Mucosa of descending colon (tissue), 3 donors: ENCODE measurements at places on chromosomes 4 and X. TPM values are rescaled to one million over a fixed set of nuclear protein-coding genes. Genes with fewer than 3 reads are reported as not detected.

- no peak for DNase-seq
These were observed 64.7 kb upstream of the CTSO start for GRCh38 chr4:156018383-156018782.

- no peak for DNase-seq
These were observed 499.9 kb upstream of the AADAT start for GRCh38 chr4:170589597-170590191.

GRCh38 chrX:83469551-83469950 lies 38.5 kb upstream of the POU3F4 start:
- DNase-seq = no peak

GRCh38 chrX:68098431-68098830 lies 334.9 kb downstream of the OPHN1 start:
- no peak for DNase-seq

DNA sequence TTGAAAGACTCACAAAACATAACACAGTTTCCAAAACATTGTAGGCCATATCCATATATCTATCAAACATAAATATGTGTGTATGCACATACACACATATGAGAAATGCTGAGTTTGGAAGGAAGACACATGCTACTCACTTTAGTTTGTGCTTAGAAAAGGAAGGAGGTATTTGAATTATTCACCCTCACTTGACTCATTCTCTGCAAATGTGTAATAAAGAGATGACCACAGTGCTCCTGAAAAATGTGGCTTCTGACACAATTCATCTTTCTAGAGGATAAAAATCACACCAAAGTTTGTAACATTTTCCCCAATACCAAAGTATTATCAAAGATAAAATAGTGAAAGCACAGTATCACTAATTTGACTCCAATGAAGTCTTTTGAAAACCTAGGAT lies 950.1 kb downstream of the FAT4 start:
- DNase-seq = no peak

DNA sequence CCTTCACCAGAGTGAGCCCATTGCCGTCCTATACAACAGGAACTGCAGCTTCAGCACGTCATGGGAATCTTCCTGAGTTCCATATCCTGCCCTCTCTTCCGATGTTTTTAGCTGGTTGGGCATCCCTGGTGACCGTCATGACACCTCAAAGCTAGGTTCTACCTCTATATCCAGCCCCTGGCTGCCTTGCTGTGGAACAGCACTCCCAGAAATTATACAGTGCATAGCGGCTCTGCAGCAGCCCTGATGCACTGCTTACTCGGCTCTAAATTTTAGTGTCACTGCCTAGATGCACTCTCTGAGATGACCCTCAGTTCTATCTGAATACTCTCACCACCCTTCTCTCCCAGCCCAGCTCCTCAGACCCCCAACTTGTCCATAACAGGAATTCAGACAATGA lies 44.3 kb downstream of the ARHGEF38 start:
- no peak for DNase-seq

DNA sequence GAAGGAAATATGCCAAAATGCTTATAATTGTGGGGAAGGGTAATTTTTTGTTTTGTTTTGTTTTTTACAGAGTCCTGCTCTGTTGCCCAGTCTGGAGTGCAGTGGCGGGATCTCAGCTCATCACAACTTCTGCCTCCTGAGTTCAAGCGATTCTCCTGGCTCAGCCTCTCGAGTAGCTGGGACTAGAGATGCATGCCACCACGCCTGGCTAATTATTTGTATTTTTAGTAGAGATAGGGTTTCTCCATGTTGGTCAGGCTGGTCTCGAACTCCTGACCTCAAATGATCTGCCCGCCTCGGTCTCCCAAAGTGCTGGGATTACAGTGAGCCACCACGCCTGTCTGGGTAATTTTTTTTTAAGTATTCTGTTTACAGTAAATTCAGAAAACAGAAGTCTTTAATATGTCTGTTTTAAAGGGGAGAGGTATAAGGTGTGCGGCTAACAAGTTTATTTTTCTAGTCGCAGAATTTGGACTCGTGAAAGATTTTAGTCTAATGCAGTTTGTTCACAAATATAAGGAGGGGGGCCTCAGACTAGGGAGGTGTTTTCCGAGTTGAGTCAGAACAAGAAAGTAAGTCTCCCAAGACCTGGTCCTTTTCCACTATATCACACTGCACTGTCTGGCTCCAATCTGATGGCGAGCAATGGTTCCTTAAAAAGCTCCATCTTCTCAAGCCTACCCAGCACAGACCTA lies 1.5 kb downstream of the ACSL1 start:
- no peak for DNase-seq

DNA sequence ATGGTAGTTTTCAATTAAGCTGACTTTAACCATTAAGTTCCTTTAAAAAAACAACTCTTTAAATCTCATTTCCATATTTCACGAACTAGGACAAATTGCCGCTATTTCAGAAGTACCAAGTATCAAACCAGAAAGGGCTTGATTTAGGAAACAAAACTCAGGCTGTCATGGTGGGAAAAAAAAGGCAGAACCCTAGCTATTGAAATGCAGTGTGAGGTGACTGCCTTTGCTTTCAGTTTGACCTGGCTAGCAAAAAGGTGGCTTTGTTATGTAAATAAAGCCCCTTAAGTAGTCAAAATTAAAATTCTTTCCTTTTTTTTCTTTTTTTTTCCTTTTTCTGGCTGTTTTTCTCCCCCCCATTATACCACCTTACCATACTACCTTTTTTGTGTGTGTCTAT lies 40.6 kb upstream of the CYP2U1 start:
- DNase-seq = no peak

DNA sequence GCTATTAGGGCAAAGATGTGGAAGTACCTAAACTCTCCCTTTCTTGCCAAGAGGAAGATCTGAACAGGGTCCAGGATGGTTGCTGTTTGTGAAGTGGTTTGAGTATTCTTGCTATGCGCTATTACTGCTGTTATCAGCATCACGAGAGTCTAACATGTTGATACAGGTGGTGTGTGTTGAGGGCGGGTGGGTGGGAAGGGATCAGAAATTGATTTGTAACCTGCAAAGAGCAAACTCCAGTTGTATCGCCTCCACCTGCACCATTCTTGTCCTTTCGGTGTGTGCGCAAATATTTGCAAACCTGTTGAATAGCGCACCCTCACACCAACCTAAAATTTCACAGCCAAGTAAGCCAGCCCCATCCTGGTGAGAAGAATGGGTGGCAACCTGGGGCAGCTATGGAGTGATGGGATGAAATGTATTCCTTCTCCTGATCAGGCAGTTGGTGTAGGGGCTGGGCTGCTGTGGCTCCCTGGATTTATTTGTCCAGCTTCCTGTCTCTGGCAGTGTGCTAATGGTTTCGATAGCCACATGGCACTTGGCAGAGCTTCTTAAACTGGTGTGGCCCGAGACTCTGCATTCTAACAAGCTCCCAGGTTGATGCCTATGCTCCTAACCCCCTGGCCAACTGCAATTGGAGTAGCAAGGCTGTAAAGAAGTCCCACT lies 102.6 kb upstream of the SCML1 start:
- DNase-seq = no peak

- DNase-seq = no peak
These were observed 26.1 kb upstream of the VMA21 start for GRCh38 chrX:151370906-151371305.

- DNase-seq = no peak
These were observed 1989.8 kb upstream of the PCDH10 start for GRCh38 chr4:131159261-131159660.

DNA sequence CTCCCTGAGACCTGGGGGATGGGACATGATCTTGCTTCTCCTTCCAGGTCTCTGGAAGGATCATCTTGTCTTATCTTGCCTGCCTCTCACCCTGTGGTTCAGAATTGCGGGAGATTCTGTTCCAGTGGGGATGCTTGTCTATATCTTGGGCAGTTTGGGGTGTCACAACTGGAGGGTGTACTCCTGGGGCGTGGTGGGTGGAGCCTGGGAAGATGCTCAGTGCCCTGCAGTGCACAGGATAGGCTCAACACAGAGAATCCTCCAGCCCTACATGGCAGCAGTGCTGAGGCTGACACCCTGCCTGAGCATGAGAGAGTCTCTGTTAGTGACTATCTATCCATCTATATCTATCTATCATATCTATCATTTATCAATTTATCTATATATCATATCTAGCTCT lies 7.7 kb downstream of the P2RY8 start:
- DNase-seq = no peak

- DNase-seq = peak; percentile 61
These were observed 29.1 kb upstream of the GAB1 start for GRCh38 chr4:143307531-143307930.

- DNase-seq = no peak
These were observed 17.2 kb downstream of the EDNRA start for GRCh38 chr4:147498031-147498660.

DNA sequence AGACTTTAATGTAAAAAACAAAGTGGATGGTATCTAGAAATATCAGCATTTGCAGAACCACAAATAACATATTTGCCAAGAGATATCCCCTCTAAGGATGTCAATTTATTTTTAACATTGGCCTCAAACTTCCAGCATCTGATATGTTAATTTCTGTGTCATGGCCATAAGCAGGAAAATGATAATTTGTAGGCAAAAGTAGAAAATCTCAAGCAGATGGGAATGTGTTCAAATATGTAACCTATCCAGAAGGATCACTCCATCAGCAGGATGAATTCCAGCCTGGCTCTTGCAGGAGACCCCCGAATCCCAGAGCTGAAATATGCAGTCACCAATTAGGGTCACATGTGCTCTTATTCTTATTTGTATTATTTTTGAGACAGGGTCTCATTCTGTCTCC lies 55.4 kb upstream of the PRKX start:
- no peak for DNase-seq

- no peak for DNase-seq
These were observed 710.6 kb upstream of the HS3ST1 start for GRCh38 chr4:12139296-12139695.

- DNase-seq = no peak
These were observed 346.2 kb downstream of the MAPK10 start for GRCh38 chr4:86013621-86014020.

PRR32 gene
- not detected for total RNA-seq

CSN2 gene
- not detected for total RNA-seq

ZFYVE28 gene
- total RNA-seq = 42.9 TPM

TBC1D9 gene
- 11.6 TPM for total RNA-seq

AMTN gene
- not detected for total RNA-seq

IL2RG gene
- total RNA-seq = 27.7 TPM

GPM6B gene
- total RNA-seq = 1.3 TPM

ARHGAP36 gene
- total RNA-seq = 0.19 TPM
